Endothelial cell of coronary artery (primary cell): ENCODE measurements at places on chromosomes 2 and 18. TPM values are rescaled to one million over a fixed set of nuclear protein-coding genes. Genes with fewer than 3 reads are reported as not detected.

Gene PLCD4
- 0.85 and 1.6 TPM in 2 replicates for total RNA-seq

Gene CBLN2
- 0.09 and 0.47 TPM in 2 replicates for total RNA-seq

Gene DUSP2
- total RNA-seq: 0.09 and 0.54 TPM in 2 replicates

Gene RNU2-63P
- total RNA-seq: 10.1 and 284 TPM in 2 replicates

Gene KIAA2012
- total RNA-seq: not detected in 2 replicates

Gene CDH7
- total RNA-seq: not detected in 2 replicates

Gene KIF1A
- total RNA-seq: 0.09 TPM in 1 of 2 replicates, not detected in the other

Gene M1AP
- not detected in 2 replicates for total RNA-seq

Gene NEU4
- not detected in 2 replicates for total RNA-seq

Gene SPATA3
- not detected in 2 replicates for total RNA-seq

Gene SMYD1
- total RNA-seq: not detected in 2 replicates

Gene IL1R1
- total RNA-seq: 2.4 and 23.2 TPM in 2 replicates

Gene SCG2
- 0.38 TPM in 1 of 2 replicates, not detected in the other for total RNA-seq

Gene NOL4
- under 0.01 TPM in 1 of 2 replicates, not detected in the other for total RNA-seq
